ENCODE measurements at places on chromosomes 1 and 21.
A peak's percentile ranks its signal among the peaks of the same experiment; 100 is the strongest.

- no peak for DNase-seq
Measured at GRCh38 chr1:117814856-117815797, 114.3 kb downstream of the GDAP2 start.

DNA sequence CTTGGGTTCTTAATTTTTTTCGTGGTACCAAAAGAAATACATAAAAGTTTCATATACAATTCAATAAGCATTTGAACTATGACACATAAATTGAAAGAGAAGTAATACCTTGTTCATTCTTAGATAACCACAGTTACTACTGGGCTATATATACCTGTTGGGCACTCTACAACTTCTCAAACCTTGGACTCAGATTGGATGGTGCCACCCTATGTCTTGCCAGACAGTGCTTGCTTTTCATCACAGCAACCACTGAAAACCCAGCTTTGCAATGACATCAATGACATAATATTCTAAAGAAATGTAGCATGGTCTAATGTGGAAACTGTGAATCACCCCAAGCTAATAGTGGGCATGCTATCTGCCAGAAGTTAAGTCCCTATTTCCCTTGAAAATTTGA lies 62.8 kb upstream of the DPH5 start:
- no peak for DNase-seq

DNA sequence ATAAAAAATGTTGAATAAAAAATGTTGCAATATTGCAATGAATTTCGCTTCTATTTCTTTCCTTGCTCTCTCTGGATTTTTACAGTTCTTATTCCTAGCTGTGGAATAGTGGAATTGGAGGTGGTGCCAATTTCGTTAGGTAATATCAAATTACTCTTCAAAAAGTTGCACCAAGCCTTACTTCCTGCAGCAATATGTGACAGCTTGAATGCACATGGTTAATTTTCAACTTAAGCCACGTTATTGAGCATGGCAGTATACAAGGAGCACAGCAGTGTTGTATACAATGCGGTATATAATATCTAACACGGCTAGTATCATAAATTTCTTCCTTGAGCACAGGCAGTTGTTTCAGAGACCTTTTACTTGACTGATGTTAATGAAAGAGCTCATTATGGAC lies 152.5 kb downstream of the NOS1AP start:
- no peak for DNase-seq

GRCh38 chr21:31558189-31558961 lies 101.1 kb upstream of the SOD1 start:
- DNase-seq, result no peak

DNA sequence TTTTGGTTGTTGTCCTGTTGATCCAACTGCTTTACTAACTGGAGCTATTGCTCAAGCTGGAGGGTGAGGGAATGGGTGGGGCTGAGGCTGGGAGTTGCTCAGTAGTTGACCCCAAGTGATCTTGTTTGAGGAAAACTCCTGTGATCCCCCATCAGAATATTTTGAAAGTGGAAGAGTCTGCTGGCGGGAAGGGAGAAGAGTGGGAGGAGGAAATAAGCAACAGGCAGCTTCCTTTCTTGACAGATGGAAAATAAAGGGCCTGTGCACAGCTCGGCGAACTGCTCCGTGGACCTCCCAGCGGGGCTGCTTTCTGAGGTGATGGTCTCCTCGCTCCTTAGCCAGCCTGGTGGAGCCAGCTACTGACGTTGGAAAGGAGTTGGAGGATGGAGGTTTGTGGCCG lies 199.1 kb upstream of the LMO4 start:
- DNase-seq, result no peak

DNA sequence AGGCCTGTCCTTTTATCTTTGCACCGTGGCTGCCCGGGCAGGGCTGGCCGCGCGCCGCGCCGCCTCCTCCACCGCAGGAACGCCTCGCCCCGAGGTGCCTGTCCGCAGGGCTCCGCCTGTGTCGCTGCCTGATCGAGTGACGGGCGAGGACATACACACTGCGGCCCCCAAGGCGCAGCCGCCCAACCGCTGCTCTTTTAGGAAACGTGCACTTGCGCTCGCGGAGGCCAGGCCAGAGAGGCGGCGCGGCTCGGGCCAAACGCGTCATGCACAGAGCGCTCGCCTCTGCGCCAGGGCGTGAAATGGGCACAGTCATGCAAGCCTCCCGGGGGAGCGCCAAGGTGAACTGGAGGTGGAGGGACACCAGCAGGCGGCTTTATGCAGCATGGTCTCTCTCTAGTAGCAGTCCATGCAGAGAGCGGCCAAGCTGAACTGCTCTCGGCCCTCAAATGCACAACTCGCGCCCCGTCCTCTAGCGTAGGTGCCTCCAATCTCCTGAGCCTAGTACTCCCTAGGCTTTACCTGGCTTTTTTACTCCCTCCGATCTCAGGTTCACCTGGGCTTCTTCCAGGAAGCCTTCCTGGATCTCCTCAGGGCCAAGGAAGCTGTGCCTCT lies 12.9 kb downstream of the TRABD2B start:
- no peak for DNase-seq

GRCh38 chr1:177937174-177937770 lies 32.6 kb downstream of the SEC16B start:
- DNase-seq, result no peak

DNA sequence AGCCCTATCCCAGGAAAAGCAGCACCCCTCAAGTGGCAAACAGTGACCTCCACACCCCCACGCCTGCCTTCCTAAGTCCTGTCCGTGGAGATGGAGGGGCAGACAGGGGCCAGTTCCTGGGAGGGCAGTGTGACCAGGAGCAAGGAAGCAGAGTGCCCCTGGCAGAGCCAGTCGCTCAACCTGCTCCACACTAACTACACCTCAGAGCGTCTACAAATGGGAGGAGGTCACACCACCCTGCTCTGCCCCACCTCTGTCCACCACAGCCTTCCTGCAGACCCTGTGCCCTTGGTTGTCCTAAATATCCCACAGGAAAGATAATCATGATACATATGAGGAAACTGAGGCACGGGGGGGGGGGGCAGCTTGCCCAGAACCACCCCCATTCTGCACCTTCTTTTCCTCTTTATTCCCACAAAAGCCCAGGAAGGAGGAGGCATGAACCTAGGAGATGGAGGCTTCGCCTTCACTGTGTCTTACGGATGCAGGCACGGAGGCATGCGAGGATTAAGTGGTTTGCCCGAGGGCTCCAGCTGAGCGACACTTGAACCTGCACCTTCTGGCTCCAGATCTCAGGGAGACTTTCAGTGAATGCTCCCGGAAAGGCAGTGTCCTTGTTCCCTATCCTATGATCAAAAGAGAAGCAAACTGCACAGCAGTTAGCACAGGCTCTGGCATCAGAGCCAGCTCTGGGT lies 42.7 kb upstream of the SELENON start:
- no peak for DNase-seq

DNA sequence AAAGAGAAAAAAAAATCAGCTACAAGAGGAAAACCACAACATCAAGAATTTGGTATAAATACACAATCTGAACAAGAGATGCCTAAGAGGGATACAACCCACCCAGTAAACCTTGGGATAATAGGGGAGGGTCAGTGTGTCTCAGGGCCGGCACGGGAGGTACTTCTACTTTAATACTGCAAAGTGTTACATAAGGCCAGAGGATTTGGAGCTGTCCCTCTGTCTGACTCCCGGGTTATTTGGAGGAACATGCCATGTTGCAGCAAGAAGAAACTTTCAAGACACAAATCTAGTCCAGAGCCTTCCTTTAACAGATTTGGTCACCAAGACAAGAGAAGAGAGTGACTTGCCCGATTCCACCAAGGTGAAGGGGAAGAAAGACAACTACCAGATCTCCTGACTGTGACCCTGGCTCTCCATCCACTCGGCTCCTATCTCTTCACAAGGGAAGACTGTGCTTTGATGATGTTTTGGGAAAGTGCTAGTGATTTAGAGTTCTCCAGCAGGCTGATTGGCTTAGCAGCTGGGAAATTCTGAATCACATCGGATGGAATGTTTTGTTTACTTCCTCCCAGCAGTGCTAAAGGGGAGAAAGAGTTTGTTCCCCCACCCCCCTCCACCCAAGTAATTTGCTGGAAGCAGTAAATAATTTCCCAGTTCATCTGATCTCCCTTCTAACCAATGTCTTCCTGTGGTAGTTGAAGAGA lies 29.3 kb downstream of the SGIP1 start:
- peak; percentile 84 for DNase-seq

- no peak for DNase-seq
Measured at GRCh38 chr1:6357243-6357936, 36.2 kb downstream of the ACOT7 start.

DNA sequence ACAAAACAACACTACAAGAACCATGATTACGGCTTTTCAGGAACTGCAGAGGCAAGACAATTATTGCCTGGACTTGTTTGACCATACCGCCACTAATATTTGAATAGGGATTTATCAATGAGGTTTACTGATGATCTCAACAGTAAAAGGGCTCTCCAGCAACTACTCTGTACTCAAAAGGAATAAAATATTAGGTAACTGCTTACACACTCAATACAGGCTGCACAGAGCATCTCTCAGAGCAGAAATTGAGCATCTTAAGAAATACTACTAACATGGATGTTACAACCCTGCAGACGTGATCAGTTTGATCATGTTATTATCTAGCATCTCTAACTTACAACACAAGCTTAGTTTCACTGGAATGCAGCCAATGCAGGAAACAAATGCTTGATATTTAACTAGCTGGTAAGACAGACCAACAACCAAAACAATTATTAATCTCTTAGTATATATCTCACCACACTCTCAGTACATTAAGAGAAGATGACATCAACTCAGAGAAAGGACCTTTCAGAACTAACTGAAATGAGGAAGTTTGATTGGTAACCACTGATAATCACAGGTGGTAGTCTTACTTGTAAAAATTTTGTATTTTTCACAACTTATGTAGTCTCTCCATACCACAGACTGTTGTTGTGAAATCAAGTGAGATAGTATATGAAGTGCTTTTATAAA lies 52.2 kb downstream of the PUM1 start:
- no peak for DNase-seq

DNA sequence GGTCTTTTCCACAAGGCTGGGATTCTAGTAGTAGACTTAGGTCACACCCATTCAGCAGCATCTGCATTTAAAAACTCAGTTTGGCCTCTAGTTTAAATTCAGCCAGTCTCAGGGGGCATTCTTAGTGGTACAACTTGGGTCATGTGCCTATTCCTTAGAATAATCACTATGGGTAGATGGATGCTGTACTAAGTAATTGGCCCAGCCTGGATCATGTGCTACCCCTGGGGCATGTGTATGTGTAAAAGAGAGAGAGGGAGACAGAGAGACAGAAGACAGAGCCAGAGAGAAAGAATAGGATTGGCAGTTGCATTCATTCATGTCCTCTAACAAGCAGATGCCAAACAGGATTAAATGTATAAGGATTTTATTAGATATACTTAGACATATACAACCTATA lies 13.6 kb upstream of the SYT14 start:
- peak; percentile 0 for DNase-seq

DNA sequence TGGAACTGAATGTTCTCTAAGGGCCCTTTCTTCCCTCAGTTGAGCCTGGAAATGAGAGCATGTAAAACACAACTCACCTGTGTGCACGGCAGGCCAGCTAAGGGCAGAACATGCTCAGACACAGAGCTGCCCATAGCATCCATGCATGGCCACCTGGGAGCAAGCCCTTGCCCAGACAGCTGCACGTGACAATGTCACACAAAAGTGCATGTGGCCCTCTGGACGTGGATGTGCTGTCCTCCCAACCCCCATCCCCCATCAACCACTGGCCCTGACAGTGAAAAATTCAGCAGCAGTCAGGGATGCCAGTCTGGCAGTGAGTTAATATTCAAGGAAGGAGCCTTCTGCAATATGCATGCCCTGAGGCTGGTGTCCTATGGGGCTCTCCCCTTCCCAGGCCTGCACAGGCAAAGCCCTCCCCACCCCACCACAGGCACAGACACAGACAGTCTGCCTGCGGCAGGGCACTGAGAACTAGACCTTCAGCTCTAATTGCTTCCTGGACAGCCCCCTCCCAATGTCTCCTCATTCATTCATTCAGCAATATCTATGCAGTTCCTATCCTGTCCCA lies 14.6 kb upstream of the COL16A1 start:
- no peak for DNase-seq

- DNase-seq, result no peak
Measured at GRCh38 chr1:93907718-93908117, 1.5 kb downstream of the GCLM start.

DNA sequence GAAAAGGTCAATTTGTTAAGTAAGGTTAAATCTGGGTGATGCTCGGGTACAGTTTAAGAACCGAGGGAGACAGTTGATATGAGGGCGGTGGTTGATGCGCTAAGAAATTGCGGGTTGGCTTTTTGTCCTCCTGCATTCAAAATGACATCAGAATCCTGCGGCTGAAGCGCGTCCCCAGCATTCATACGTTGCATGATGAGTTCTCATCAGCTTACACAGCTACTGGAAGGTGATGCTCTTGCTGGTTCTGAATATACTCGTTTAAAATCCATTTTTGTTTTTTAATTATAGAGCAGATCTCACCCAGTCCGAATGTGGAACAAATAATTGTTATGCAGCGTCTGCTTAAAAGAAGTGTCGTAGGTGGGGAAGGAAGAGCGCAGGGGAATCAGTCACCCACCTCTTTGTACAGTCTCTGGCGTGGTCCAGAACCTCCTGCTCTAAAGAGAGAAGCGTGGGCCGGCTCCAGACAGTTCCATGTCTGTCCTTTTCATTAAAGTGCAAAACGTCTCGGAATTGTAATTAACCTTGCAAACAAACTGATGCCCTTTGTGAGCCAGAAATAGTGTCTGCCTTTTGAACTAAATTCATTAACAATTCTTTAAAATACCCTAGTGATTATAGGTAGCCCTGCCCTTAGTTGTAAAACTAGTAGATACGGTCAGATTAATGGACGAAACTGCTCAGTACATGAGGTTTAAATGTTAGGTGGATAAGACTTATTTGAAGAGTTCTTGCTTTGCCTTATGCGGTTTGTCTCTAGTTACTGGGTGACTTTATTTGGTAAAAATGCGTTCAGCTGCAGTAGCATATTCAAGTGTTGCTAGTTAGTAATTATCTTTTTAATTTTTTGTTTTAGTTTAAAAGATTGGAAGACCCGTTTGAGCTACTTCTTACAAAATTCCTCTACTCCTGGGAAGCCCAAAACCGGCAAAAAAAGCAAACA lies 741 bp downstream of the RGS2 start:
- DNase-seq, result no peak

DNA sequence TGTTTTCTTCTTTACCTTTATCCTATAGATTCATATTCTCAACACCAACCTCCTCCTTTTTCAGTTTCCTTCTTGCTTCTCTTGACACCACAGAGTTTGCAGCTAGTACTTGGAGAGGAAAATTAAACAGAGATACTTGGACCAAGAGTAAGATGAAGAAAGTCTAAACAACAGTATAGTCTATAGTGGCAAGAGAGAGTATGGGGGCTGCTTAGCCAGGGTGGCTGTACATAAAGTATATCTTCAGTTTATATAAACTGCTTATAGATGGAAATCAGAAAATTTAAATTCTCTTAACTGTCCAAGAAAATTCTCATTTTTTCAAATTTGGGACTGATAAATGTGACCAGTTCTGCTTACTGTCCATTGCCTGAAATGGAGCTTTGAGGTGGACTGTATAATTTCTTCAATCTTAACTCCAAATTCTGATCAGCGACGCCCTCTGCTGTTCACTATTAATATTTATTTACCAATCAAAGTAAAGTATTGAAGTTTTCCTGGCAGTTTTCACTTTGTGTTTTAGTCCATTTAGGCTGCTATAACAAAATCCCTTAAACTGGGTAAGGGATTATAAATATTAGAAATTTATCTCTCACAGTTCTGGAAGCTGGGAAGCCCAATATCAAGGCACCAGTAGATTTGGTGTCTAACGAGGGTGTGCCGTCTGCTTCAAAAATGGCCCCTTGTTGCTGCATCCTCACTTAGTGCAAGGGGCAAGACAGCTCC lies 14.8 kb upstream of the METTL18 start:
- peak; percentile 38 for DNase-seq

- no peak for DNase-seq
Measured at GRCh38 chr1:155978973-155979429, 654 bp upstream of the ARHGEF2 start.
